ENCODE measurements at places on chromosomes 2 and 18.

DNA sequence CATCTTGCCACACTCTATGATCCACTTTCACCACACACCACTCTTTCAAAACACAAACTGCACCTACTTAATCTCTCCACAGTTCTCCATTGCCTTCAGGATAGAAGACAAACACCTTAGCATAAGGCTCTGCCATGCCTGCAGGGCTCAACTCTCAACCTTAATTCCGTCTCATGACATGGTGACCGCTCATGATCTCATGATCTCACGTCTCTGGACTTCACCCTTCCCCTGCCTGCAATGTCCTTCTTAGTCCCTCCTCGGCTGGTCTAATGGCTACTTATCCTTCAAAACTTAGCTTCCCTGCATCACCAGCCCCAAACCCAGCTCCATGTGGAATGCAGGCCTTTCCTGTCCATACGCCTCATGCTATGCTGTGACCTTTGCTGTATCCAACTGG, 85.3 kb downstream of the ACVR1 start:
- no peak for DNase-seq

DNA sequence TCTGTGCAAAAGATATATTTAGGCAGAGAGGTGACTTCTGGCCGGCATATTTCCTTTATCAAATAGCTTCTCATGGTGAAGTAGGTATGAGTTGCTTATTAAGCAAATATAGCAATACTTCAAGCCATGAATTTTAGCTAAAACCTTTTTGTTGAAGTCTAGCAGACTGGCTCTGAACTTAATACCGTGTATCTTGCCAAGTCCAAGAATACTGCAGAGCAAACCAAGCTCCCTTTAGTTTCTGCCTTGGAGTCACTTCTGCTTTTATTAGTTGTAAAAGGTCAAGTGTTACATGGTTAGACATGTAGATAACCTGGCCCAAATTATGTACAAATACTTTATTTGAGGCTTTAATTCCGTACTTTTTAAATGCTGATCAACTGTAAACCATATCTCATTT, 627.6 kb upstream of the PKDCC start:
- DNase-seq = no peak

DNA sequence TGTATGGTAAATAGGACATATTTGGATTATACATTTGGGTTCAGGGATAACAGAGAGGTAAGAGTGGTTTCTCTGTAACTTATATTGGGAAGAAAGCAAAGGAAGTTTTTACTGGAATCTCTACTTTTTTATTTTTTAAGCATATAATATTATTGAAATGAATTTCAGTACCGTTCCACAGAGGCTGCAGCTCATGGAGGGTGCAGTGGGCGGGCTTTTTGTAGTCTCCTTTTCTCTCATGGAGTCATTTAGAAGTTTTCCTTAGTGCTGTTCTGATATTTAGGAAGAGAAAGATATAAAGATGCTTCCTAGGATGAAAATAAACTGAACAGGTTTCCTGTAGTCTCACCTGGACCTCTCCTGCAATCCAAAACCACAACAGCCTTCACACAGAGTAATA, 1153.3 kb upstream of the TMEFF2 start:
- DNase-seq = no peak

- no peak for DNase-seq
These were observed 86.3 kb upstream of the FAM136A start for GRCh38 chr2:70388128-70388527.

GRCh38 chr2:239157771-239158170, 243.0 kb downstream of the HDAC4 start:
- peak; percentile 27 for DNase-seq

DNA sequence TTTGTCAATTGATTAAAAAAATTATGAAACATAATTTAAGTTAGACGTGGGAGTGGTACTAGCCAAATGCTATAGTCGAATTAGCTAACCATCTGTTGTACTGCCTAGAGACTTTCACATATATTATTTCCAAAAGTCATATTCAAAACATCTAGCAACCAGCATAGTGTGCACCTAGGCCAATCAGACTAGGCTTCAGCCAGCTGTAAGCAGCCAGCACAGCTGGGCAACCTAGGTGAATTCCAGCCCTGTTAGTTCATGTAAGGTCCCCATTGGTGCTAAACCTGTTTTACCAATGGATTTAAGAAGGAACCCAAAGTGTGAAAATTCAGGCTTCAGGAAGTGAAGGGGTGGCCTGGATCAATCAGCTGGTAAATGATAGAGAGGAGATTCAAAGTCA, 144.3 kb downstream of the BCL2 start:
- DNase-seq = no peak

DNA sequence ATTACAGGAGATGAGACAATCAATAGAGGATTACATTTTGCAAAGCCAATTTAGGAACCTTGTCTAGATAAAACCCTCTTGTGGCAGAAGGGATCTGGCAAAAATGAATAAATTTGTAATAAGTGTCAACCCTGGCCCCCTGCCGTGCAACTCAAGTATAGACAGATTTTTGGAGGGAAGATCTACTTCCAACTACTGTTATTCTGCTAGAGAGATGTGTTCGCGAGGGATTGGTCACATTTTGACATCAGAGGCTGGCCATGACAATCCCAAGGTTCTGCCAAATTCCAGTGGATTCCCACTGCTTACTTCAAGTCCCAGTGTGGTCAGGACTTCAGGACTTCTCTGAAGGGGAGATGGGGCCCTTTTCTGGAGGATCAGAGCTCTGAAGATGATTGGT, 192.6 kb downstream of the SH3RF3 start:
- no peak for DNase-seq

DNA sequence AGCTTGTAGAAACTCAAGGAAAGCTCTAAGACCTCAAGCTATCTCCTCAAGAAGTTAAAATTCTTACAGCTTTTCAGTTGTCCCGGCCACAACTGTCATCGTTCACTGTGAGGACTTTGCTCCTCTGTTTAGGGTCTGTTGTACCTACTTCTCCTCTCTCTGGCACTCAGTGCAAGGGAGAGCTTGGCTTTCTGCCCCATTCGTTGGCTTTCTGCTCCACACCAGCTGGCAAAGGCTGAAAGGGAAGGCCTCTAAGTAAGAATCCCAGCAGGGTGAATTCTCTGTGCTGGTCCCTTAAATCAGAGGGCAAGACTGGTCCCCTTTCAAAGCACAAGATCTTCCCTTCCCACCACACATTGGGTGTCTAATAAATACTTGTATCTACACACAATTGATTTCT, 17.3 kb downstream of the ZBTB7C start:
- no peak for DNase-seq

DNA sequence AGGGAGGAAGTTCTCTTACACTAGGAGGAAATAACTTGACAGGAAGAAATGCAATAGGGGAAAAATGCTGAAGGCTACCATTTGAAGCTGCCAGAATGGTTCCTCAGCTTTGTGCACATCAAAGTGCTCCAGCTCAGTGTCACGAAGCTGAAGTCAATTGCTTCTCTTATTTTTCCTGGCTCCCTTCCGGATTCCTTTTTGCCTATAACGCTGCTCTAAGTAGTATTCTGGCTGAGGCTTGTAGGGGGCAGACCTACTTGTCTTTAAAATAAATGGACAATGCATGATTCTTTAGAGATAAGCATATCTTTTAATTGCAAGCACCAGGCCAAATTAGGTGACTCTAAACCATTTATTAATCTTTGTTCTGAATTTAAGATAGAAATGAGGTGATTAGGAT, 60.3 kb upstream of the SCN1A start:
- DNase-seq = no peak

- no peak for DNase-seq
These were observed 205.9 kb upstream of the STK17B start for GRCh38 chr2:196376984-196377877.

GRCh38 chr2:98458667-98459380, 14.2 kb downstream of the INPP4A start:
- no peak for DNase-seq

GRCh38 chr2:9799011-9799596, 44.2 kb upstream of the TAF1B start:
- no peak for DNase-seq

DNA sequence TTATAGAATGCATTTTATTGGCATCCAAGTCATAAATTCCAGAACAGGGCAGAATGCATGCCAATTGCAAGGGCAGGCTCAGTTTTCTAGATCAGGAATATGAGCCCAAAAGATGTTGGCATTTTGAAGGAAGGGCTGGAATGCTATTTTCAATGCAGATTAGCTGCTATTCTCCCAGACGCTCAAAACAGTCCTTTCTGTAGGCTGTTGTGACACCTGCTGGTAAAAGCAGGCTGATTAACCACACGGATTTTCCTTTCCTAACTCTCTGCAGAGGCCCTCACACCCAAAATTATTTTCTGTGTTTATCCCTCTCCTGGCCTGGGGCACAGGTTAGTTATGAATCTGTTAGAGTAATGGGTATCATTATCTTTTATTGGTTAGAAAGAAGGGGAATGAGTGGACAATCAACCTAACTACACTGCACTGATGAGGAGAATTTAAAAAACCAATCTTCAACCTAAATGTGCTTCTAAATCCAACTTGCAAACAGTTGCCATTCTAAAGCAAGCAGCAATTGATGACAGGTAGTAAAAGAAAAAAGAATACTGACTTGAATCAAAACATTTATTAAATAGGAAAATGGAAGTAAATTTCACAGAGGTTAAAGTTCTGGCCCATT, 94.0 kb downstream of the PLA2R1 start:
- DNase-seq = no peak

- no peak for DNase-seq
These were observed 163.4 kb downstream of the INHBB start for GRCh38 chr2:120509213-120509815.

- DNase-seq = no peak
These were observed 24.6 kb downstream of the CTLA4 start for GRCh38 chr2:203892207-203892606.

DNA sequence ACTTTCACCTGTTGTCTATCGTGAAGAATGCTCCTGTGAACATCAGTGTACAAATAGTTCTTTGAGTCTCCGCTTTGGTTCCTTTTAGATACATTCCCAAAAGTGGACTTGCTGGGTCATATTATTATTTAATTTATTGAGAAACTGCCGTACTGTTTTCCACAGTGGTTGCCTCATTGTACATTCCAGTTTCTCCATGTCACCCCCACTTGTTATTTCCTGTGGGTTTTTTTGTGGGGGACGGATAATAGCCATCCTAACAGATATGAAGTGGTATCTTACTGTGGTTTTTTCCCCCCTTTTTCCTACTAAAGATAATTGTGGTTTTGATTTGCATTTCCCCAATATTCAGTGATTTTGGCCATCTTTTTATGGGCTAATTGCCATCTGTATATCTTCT, 53.8 kb downstream of the SMCHD1 start:
- DNase-seq = no peak

DNA sequence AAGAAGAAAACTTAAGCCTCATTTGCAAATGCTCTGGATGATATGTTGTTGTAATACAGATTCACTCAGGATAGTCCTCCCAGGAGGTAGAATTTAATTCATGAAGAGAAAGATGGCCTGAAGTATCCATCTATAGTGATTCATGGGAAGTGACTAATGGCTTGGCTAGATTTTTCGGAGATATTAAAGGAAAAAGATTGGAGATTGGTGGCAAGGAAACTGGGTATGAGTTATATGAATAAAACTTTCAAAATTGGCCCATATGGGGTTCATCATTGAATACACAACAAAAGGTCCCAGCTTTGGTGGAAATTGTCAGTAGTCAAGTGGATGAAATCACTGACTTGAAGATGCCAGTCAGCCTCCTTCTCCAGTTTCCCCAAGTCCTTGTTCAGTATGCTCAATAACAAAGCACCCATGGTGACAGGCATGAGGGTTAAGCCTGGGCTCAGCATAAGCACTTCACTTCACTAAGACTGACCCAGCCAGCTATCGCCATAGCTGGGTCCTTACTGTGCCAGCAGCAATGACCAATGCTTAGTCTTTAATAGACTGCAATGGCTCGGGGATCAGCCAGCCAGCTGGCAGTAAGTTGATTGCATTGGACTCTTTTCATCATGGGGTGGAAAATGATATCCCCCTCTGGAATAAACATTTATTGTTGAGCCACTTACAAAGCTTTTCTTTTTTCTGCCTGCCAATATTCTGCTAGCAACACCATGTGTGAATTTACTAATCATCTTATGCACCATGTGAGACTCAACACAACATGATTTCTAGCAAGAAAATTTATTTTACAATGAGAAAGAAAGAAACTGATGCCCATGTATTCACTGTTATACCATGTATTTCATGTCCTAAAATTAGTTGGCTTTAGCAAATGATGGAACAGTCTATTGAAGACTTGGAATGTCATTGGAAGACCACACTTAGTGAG, 176.6 kb upstream of the TACR1 start:
- no peak for DNase-seq

DNA sequence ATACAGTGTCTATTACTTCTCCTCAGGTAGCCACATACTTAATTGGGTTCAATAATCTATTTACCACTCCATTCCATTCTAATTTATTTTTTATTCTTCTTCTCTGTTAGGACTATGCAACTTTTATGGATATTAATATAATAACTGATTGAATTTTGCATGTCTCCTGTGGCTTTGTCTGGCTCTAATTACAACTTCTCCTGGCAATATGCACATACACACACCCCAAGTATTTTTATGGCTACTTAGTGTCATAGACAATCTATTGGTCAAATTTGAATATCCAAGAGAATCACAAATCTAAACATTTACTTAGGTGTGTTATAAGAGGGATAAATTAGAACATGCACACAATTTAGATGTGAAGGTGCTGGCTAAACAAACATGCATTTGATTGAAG, 73.1 kb downstream of the BOD1L2 start:
- DNase-seq = no peak

DNA sequence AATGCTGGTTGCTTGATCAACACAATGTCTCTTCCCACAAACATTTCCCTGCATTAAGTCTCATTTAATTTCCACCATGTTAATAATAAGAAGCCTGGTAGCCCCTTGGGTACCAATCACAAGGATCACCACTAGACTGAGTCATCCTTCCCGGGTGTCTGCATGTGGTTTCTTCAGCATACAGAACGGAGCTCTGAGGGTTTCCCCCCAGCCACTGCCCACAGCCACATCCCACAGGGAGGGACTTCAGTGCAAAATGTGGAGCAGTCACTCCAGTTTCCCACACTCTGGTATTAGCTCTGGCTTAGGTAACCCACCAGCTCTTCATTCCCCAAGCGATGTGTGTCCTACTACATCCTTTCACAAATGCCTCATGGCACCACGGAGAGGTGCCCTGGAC, 42.7 kb upstream of the POLE4 start:
- DNase-seq = no peak

- no peak for DNase-seq
These were observed 1127.9 kb upstream of the CHAC2 start for GRCh38 chr2:52639692-52640091.

GRCh38 chr2:28339516-28340175, 53.0 kb upstream of the FOSL2 start:
- no peak for DNase-seq

- no peak for DNase-seq
These were observed 43.4 kb downstream of the MEIS1 start for GRCh38 chr2:66478299-66478698.

- no peak for DNase-seq
These were observed 14.6 kb upstream of the ACOXL start for GRCh38 chr2:110717734-110718133.

- no peak for DNase-seq
These were observed 25.9 kb downstream of the TMSB10 start for GRCh38 chr2:84931384-84931821.

GRCh38 chr18:11553098-11553940, 56.1 kb upstream of the SLC35G4 start:
- DNase-seq = no peak
